ENCODE measurements at places on chromosomes 7 and 10.

DNA sequence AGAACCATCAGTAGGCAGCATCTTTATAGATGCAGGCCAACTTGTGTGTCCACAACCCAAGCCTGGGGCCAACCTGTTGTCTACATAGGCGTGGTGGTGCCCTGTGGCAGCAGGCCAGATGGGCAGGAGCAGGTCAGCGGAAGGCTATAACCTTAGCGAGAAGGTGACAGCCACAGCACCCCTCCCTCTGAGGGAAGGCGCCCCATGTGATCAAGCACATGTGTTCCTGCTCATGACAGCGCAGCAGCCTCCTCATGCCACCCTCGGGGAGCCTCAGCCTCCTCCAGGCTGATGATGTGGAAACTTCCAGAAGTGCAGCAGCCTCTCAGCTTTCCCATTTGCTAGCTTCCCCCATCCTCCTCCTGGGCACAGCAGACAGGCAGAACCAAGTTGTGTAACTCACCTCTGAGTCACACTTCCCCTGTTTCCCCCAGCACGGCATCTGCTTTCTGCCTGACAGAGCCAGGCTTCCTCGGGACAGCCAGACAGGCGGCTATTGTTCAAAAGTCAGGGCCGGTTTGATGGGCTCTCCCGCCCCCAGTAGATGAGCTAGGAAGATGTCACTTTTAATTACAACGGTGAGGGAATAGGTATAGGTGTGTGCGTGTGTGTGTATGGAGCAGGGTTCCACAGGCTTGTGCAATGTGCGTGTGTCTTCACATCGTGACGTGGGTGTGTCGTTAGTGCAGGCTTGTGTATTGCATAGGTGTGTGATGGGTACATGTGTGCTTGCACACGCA is 312.0 kb upstream of the ZMIZ1 start:
- DNase-seq, result peak; percentile 93

GRCh38 chr10:68800211-68800610 is 27.1 kb upstream of the STOX1 start:
- DNase-seq, result no peak

DNA sequence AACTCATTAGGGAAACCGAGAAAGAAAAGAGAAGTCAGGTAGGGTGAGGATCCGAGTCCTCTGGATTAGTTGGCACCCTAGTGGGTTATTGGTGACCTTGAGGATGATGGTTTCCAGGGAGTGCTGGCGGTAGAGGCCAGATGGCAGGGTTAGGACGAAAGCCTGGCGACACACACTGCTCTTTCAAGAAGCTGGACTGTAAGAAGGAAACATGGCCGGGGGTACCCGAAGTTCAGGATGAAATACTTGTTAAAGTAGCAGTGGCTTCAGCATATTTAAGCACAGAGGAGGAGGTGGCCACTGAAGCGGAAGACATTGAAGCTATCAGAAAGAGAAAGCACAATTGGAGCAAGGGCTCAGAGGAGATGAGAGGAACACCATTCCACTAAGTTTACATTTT is 224.6 kb downstream of the RELN start:
- DNase-seq, result no peak

- no peak for DNase-seq
Observed at GRCh38 chr10:103038570-103038969, 120.5 kb downstream of the CNNM2 start.

DNA sequence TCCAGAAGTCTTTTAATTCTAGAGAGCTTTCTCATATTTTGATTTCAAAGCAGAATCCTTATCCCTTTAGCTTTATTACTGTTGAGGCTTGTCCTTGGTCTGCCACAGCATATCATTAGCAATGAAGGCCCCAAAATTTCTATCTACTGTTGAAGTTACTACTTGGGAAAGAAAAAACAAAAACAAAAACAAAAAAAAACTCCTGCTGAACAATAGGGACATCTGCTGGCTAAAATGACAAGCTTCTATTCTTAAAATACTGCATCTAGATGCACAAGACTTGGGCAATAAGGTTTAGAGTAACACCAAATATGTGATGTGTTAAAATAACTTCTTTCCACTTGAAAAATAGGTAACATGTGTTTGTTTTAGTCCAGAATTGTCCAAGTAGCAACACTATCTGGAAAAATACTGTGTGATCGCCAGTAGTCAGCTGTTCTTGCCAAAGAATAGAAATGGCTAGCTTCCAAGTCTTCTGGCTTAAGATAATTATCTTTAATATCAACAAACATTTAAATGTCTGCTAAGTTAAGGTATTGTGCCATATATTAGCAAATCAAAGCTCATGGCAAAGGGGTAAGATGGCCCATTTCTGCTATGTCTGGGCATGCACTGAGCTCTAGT is 3.8 kb upstream of the DMTF1 start:
- DNase-seq, result no peak

GRCh38 chr7:107742678-107743566 is 1.0 kb upstream of the CBLL1 start:
- DNase-seq, result peak; percentile 16

DNA sequence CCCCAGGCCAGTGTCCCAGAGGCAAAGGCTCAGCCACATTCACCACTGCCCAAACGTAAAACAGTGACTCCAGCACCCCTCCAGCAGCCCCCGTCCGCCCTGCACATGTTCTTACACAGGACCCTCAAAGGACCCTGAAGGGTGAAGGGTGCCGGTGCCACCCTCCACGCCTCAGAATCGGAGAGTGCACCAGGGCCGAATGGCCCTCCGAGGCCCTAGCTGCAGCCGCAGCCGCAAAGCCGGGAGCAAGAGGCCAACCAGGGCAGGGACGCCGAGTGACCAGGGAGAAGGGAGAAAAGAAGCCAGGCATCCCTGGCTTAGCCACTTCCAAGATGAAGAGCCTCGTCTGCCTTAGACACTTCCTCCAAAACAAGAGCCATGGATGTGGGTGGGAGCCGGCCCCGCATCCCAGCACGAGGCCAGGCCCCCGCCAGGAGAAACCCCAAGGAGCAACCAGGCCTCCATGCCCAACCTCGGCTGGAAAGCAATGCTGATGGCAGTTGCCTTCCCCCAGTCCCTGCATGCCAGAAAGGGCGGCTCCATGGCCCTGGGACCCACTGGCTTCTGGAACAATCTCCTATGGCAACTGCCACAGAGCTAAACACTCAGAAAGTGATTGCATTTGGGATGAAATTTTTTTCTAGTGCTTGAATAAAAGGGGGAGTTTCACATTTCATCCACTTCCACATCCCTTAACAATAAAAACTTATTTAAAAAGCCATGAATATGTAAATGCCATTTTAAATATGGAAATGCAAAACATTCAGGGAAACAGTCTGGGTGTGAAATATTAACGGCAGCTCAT is 92.3 kb downstream of the MAD1L1 start:
- DNase-seq, result no peak

DNA sequence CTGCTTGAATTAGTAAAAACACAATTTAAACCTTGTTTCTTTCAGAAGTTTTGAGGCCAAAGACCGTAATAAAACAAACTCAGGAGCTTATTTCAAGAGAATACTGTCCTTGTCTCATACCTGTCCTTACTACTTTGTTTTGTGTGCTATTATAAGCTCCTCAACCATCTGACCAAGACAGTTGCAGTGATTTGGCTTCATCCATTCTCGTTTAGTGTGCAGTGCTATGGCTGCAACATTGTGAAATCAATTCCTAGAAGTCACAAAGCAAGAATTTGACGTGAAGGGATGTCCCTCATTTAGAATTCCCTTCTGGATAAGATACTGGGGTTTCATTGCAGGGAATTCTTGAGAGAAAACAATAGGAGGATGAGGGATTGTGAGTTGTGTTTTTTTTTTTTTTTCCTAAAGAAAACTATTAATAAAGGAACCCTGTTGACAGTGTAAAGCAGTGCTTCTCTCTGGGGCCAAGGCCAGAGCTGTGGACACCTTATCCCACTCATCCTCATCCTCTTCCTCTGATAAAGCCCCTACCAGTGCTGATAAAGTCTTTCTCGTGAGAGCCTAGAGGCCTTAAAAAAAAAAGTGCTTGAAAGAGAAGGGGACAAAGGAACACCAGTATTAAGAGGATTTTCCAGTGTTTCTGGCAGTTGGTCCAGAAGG is at the start of gene OIT3:
TSS of gene OIT3 (plus strand) at position 604 of the 663 bp plus-strand sequence. CDS start 60 bp downstream, outside the sequence.
- no peak for DNase-seq

DNA sequence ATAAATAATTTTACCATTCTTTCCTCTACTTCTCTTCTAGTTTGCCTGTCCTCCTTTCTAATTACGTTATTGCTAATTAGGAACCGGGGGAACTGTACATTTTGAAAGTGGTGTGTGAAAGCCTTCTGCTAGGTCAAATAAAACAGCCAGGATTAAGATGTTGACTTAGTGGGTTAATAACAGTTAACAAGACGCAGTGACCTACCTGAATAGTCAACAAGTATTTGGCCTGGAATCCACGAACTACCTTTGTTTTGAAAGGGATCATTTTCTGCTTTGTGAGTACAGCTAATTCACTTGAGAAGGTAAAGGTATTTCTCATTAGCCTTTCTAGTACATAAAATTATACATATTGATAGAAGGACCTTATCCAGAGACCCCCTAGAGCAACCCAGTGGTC is 139.9 kb downstream of the COL28A1 start:
- DNase-seq, result no peak

DNA sequence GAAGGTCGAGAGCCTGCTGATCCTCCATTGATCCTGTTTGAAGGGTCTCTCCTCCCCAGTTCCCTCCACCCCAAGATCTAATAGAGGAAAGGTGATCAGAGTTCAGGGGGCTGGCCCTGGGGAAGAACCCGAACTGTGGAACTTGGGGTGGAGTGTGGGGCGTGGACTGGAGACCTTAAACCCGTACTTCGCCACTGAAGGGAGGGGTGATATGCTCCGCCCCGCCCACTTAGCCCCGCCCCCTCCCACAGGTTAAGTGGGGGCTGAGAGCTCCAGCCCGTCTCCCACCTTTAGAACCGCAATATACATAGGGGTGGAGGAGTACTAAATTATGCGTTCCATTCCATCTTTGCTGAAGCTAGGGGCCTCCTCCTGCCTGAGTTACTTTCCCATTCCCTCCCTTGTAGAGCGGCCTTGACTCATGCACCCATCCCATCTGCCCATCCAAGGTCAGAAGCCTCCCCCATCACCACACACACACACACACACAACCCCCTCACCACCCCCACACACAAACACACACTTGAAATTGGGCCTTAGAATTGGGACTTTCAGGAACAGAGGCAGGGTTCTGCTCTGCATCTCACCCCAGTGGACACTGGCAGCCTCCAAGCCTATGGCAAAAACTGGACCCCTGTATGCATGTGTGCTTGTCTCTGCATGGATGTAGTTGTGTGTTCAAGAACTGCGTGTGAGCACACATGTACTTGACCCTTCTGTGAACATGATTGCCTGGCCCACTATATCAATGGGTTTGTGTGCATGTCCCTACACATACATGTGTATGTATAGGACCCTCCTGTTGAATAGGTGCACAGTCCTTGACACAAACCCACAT is 991 bp downstream of the SEMA4G start:
- DNase-seq, result no peak

GRCh38 chr7:66682350-66683093 is 53.8 kb downstream of the KCTD7 start:
- DNase-seq, result peak; percentile 76

DNA sequence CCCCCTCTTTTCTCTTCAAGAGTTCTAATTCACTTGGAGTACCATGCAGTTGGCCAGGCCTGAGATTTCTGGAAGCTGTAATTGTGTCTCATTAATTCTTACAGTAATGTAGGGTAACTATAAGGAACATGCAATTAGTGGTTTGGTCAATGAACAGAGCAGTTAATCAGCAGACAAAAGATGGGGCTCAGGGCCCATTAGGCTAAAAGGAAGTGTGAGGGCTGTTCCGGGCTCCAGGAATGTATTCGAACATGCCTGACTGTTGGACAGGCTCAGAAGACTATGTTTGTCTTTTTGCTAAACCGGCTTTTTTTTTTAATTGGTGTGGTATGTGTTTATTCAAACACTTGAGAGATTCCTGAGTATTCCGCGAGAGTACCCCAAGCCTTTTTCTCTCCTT is 42.5 kb upstream of the FZD8 start:
- no peak for DNase-seq

DNA sequence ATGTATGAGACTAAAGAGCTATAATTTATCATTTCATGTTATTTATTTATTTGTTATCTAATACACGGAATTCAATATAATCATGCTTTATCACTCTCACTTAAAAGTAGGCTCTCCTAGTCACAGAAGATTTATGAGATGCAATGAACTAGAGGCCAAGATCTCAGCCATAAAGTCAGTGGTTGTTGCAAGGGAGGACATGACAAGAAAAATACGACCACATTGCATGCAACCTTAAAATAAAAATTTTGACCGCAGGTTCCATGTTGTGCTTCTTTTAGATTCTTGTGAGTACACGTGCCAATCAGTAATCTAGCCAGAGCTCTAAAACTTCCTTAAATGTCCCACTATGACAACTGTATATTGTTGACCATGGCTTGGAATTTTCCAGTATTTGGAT is 75.9 kb upstream of the SP8 start:
- DNase-seq, result no peak

GRCh38 chr7:65379318-65379717 is 5.7 kb downstream of the ZNF92 start:
- DNase-seq, result no peak

- peak; percentile 85 for DNase-seq
Observed at GRCh38 chr7:1473864-1474512, 14.7 kb upstream of the MICALL2 start.

DNA sequence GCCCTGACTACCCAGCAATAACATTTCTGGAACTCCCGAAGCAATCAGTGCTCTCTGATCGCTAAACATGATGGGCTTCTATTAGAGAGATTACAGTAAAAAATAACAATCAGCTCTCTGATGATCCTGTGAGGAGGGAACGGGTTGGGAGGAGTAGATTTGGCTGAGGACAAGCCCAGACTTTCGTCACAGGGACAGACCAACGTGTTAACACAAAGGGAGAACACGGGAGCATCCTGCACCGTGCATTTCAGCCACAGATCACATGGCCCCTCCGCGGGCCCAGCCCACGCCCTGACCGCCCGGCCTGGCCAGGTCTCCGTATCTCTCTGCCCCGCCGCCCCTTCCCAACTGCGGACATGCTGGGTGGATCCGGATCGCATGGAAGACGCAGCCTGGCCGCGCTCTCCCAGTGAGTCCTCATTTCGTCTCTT is 95.0 kb upstream of the AGBL3 start:
- DNase-seq, result no peak

GRCh38 chr7:111998326-111998725 is 207.9 kb downstream of the DOCK4 start:
- no peak for DNase-seq

- DNase-seq, result peak; percentile 91
Observed at GRCh38 chr7:2820508-2820934, 23.6 kb downstream of the GNA12 start.

DNA sequence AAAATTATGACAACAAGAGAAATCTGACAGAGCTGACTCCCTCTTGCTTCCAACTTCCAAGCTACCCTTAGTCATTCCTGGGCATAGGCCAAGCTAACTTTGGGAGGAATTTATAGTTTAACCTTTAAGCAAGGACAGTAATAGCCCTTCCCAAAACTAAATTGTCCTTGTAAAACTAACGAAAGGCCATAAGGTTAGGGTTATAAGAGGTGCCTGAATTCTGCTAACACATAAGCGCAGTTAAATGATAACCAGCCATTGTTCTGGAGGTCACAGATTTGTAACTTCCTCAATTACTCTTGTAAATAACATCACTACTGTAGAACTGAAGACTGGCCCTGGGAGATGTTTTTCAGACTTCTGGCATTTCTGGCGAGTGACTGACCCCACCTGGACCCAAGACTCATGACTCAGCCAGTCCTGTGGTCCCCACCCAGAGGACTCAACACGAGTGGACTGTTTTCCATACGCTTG is 481.2 kb downstream of the KCNMA1 start:
- DNase-seq, result no peak
